Activated naive CD8-positive, alpha-beta T cell treated with anti-CD3 and anti-CD28 coated beads for 36 hours (primary cell): ENCODE measurements at places on chromosomes 3 and 15.

DNA sequence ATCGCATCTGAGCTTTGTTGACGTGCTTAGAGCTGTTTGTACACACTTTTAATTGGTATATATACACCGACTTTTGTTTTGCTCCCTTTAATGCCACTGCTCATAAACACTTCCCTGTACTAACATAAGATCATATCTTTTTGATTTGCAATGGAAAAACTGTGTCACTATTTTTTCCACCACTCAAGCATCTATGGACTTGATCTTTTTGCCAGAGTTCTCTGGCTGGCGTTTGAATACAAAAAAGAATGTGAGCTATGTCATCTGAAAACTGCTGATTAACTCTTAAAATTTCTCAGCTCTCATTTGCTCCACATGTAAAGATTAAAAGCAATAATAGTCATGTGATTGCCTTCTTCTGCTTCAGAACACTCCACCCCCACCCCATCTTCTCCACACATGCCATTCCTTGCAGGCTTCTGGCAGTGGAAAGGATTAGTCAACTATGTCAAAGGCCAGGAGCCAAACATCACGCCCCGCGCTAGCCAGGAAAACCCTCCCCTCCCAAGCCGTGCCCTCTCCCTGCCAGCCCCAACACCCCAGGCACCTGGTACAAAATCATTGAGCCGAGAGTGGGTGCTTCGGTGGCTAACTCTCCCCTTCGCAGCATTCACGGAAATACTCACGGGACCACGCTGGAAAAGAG is 123.4 kb upstream of the MEF2A start:
- no peak for DNase-seq

GRCh38 chr3:78985981-78986380 is 781.8 kb downstream of the ROBO1 start:
- DNase-seq: no peak

- no peak for DNase-seq
Measured at GRCh38 chr15:85335193-85335942, 45.0 kb upstream of the AKAP13 start.

- DNase-seq: no peak
Measured at GRCh38 chr3:55521738-55522421, 34.8 kb upstream of the WNT5A start.

DNA sequence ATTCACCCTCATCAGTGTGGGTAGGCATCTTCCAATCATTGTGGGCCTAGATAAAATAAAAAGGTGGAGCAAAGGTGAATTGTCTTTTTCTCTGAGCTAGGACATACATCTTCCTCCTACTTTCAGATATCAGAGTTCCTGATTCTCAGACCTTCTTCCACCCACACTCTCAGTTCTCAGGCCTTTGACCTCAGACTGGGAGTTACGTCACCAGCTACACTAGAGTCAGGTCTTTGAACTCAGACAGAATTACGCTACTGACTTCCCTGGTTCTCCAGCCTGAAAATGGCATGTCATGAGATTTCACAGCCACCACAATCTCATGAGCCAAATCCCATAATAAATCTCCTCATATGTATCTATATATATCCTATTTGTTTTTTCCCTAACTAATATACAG is 39.0 kb downstream of the STRIT1 start:
- DNase-seq: no peak

- no peak for DNase-seq
Measured at GRCh38 chr3:120791010-120791409, 48.5 kb downstream of the GTF2E1 start.

GRCh38 chr15:87032295-87032694 is 952.6 kb downstream of the AGBL1 start:
- no peak for DNase-seq

DNA sequence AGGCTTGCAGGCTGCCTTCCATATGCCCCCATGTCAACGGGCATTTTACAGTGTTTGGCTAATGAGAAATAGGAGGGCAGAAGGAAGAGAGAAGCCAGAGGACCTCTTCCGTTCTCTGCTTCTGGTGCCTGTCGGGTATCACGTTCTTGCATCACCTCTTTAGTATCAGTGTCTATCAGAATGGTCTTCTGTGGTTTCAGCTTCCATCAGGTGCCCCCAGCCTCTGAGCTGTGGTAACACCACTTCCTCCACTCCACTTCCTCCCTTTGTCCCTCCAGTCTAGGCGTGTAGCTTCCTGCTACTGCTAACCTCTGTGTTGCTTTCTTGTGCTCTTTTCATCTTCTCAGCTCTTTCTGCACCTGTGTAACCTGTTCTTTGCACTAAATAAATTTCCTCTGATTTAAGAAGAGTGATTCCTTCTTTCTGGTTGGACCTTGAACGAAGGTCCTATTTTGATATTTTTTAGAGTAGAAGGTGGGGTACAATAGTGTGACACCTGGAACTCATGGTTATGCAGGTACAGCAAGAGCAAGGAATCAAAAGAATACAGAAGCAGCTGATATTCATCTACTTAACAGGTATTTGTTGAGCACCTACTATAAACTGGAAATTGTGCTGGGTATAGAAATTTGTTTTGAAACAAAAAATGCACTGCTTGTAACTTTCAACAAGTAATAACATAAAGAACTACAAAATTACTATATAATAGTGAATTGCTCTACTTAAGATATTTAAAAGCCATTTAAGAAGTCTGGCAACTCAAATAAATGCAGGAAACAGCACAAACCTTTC is 27.4 kb upstream of the FOXB1 start:
- DNase-seq: peak; percentile 62

- no peak for DNase-seq
Measured at GRCh38 chr3:193794002-193794881, 201.2 kb downstream of the OPA1 start.

DNA sequence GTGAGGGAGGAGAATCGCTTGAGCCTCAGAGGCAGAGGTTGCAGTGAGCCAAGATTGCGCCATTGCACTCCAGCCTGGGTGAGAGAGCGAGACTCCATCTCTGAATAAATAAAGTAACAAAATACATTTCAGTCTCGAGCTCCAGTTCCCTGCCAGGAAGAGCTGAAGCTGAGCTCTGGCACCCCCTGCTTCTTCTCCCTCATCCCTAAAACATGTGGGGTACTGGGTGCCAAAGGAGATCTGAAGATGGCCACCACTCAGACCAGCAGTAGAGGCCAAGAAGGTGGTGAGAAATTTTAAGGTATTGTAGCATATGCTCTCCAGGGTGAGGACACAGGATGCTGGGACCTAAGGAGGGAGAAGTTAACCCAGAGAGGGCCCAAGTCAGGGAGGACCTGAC is 75.0 kb upstream of the CGNL1 start:
- no peak for DNase-seq

GRCh38 chr15:100265641-100266035 is 76.1 kb downstream of the ADAMTS17 start:
- no peak for DNase-seq

DNA sequence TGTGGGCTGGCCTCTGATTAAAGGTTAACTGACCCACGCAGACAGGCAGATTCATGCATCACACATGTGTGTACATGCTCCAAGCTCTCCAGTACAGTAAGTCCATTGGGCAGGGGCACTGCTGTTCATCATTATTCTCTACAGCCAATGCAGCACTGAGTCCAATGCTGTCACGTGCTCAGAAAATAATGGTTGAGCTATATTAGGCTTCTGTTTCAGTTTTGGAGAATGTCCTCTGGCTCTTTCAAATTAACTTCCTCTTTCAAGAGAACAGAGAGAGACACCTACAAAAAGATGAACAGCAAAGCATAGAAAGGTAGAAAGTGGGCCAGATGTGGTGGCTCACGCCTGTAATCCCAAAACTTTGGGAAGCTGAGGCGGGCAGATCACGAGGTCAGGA is 202.6 kb downstream of the MEX3B start:
- no peak for DNase-seq

- no peak for DNase-seq
Measured at GRCh38 chr3:193978030-193978429, 157.9 kb upstream of the HES1 start.

- DNase-seq: peak; percentile 2
Measured at GRCh38 chr3:70096376-70097066, 97.0 kb downstream of the SAMMSON start.

- no peak for DNase-seq
Measured at GRCh38 chr3:14784087-14784681, 34.6 kb upstream of the FGD5 start.

GRCh38 chr3:159458010-159458409 is 530.6 kb upstream of the IL12A start:
- no peak for DNase-seq

- no peak for DNase-seq
Measured at GRCh38 chr15:99426431-99427105, 139.2 kb upstream of the MEF2A start.

DNA sequence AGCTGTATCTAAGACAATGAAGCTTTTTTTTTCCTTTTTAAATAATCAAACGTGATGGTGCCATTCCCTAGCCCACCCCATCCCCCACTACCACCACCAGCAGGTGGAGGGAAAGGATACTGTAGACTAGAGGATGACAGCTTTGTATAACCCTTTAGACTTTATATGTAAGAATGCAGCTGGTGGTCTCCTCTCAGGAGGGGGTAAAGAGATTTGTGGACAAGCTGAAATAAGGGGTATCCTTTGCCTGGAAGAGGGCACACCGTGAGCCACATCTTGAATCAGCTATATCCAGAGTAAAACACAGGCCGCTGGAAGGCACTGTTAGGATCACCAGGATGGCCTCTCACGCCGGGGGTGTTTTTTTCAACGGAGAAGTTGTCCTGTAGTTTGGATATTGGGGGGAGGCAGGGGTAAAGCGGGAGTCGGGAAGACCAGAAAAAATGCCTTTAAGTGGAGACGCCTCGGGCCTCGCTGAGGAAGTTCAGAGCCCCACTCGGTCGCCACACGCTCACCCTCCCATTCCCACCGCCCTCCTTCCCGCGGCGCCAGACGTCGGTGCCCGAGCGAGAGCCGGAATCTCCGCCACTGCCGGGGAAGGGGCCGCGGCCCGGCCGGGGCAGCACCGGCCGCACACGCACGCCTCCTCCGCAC is 986 bp downstream of the KPNA4 start:
- DNase-seq: no peak

GRCh38 chr3:177694951-177695350 is 497.7 kb upstream of the TBL1XR1 start:
- no peak for DNase-seq

GRCh38 chr3:53069422-53070068 is 23.7 kb upstream of the SFMBT1 start:
- DNase-seq: no peak

DNA sequence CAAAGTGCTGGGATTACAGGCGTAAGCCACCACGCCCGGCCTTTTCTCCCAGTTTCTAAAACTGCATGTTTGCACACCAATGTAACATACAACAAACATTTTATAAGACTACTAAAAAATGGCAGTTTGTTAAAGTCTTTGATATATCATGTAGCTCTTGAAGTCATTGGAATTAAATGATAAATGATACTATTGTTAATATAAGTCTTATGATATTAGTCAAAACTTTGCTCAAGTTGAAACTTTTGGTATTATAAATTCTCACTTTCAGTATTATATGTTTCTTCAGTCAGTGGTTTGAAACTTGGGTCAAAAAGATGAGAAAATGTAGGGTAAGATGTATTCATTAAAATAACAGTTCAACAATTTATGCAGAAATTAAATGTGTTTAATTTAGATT is 117.6 kb upstream of the TBL1XR1 start:
- DNase-seq: no peak

DNA sequence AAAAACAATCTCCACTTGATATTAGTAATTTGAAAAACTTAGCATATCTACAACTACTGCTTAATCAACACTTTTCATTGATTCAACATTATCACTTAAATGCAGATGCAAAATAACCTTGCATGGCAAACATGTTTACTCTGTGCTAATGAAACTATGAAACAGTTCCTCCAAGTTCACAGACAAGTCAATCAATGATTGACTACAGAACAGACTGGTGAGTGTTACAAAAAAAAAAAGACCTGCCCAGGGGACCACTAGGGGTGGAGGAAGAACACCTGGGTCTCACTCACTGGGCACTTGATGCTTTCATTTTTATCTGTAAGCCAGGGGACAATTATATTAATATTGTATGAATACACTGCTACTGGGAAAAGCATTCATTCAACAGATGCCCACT is 4.3 kb upstream of the NR2C2 start:
- no peak for DNase-seq

DNA sequence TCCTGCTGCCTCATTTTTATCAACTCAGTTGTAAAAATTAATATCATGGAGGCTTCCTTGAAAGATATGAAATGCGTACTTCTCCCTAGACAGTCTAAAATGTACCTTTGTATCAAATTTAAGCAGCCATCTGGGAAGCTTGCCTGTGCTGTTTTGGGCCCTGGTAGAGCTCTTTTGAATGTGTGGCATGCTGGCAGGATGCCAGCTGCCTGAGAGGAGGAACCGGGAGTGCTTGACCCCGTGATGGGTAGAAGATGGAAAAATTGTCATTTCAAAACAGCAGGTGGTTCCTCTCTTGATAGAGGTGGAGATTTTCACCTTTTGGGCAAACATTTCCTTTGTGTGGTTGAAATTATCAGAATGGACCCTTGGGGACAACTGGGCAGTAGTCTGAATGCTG is 245.3 kb downstream of the RPLP1 start:
- no peak for DNase-seq

DNA sequence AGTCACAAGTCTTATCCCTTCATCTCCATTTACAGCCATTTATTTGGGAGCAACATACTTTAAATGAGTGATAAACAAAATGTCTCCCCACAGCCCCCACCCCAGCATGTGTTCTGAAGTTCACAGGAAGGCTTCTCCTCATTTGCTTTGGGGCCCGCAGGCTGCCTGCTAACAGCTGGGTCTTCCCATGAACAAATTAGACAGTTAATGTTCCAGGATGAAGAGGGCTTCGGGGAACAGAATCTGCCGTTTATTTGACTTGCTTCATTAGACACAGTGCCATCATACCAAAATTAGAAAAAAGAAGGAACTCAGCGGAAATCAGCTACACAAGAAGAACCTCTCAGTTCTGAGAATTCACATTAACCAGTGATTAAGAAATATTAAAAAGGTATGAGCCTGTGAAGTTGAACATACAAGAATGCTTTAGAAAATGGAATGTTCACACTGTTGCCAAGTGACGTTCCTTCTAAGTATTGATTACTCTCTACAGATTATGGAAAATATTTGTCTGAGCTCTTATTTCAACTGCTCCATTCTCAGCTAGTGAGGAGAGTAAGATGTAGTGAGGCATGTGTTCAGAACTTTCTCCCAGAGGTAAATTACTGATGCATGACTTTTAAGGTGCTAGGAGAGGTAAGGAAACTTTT is 107.5 kb upstream of the THBS1 start:
- DNase-seq: no peak

GRCh38 chr3:24343084-24343783 is 151.4 kb downstream of the THRB start:
- DNase-seq: no peak
